PC-3 (cell line): ENCODE measurements at places on chromosomes 2 and 18. TPM values are rescaled to one million over a fixed set of nuclear protein-coding genes. Genes with fewer than 3 reads are reported as not detected.

GRCh38 chr2:194826241-194826640 is 830.8 kb upstream of the SLC39A10 start:
- no peak for DNase-seq

The KLHL41 gene
- total RNA-seq: 0.07 and 0.12 TPM in 2 replicates

GRCh38 chr2:232502911-232503808 is 15.5 kb upstream of the ECEL1 start:
- no peak for DNase-seq

The GPR45 gene
- not detected in 2 replicates for total RNA-seq

DNA sequence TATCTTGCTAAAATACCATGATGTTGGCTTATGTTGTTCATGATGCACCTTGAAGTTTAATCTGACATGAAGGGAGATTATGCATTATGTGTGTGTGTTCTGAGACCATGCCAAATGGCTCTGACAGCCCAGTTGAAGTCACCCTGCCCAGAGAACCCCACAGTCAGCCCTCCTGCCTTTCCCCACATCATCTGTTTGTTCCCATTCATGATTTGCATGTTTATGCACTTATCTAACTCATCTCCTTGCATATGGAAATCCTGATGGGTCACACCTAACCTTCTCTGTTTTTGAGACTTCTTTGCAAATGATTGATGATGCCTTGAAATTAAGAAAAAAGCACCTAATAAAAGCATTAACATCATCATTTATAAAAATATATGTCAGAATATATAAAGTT is 752.2 kb downstream of the GALR1 start:
- no peak for DNase-seq

DNA sequence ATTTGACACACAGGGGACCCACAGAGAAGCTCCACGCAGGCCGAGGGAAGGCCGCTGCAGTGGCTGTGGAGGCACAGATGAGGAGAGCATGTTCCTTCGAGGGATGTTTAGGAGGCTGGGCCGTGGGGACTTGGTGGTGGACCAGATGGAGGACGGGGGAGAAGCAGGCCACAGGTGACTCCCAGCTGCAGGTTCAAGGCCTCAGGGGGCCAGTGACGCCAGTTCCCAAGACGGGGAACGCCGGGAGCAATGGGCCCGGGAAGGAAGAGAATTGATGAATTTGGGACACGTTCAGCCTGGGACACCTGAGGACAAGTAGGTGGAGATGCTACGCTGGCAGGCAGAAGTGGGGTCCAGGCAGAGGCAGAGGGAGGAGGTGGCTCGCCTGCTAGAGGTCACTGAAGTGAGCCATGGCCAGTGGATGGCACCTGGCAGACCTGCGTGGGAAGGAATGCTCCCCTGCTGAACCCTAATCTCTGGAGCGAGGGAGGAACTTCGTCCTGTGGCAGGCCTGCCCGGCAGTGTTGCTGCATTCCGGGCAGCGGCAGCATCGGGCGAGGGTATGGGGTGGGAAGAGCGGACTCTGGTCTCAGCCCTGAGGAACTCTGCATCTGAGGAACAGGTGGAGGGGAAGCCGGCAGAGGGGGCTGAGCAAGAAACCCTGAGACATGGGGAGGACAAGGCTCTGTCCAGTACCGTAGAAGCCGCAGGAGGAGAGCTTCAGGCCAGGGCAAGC is 25.2 kb upstream of the HPCAL1 start:
- no peak for DNase-seq

DNA sequence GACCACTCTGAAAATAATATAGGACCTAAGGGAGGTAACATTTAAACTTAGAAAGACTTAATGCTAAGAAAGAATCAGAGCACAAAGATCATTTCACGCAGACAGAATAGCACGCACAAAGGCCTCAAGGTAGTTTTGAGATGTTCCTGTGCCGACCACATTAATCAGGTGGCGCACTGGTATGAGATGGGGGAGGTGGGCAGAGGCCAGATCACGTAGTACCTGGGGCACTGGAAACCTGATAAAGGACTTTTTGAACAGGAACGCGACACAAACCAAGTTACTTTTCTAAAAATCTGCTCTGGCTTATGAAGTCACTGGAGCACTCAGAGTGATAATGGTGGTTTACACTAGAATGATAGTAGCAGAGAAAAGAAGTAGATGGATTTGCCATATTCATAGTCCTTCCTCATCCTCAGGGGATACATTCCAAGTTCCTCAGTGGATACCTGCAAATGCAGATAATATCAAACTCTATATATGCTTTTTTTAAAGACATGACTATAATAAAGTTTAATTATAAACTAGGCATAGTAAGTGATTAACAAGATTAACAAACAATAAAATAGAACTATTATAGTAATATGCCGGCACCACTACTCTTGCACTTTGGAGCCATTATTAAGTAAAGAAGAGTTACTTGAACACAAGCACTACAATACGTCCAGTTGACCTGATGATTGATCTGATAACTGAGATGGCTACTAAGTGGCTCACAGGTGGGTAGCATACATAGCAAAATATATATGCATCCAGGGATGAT is 42.6 kb upstream of the CDCA7 start:
- DNase-seq: no peak

The DSG1 gene
- not detected in 2 replicates for total RNA-seq

- DNase-seq: no peak
These were observed 63.6 kb downstream of the HNRNPLL start for GRCh38 chr2:38539086-38539485.

The REG1B gene
- not detected in 2 replicates for total RNA-seq

DNA sequence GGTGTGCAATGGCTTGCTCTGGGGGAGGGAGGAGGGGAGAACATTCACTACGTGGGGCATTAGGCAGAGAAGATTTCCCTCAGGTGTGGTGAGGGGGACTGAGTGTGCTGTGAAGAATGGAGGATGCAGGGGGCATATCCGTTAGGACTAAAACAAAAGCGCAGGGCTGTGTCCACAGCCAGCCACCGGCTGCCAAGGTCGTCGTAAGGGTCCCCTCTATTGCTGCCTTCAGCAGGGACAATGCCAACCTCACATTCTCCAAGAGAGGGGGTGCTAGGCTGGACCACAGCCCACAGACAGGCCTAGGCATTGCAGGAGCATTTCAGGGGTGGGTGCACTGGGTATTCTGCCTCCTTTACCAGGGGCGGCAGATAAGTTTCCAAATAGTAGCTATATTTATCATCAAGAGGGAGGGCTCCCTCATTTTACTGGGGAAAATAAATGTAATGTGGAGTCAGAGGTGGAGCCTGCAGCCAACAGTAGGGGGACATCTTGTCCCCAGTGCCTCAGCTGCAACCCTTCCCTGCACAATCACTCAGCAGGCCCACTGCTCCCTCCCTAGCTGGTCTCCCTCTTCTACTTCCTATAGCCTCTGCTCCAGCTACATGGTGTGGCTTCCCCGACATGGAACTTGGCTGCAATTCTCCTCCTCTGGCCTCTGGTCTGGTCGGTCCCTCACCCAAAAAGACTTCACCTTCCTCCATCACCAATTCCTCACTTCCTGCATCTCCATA is 74.9 kb upstream of the OTOF start:
- DNase-seq: no peak

DNA sequence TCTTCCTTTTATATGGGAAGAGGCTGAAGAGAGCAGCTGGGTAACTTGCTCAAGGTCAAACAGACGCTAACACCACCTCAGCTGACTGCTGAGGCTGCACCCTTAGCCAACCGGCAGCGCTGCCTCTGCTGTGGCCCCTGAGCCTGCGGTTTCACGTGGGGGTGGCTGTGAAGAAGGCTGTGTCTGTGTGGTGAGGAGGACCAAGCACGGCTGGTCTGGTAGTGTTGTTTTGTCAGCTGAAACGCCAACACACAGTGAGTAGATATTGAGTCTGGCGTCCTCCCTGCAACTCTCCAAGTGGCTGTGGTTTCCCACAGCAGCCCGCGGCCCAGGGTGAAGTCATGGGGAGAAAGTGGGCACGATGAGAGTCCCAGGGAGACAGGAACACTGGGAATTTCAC is 69.6 kb downstream of the THNSL2 start:
- DNase-seq: no peak

The DPY30 gene
- total RNA-seq: 104 and 127 TPM in 2 replicates

DNA sequence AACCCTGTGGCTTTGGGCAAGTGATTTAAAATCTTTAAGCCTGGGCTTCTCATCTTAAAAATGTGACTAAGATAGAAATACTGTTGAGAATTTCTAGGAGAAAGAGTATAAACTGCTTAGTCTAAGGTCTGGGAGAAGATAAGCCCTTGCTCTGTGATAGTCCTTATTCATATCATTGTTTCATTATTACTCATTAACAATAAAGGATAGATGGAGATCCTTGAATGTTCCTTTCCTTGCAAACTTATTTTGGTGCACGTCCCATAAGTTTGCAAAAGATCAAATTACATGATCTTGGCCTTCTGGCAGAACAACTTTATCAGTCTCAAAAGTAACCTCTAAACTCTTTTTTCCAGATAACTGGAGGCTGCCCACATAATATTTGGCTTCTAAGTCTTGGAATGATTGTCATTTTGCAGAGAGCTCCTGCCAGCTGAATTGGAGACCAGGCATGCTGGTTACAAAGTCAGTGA is 138.3 kb downstream of the FAM124B start:
- DNase-seq: peak; percentile 74

The SLC9A4 gene
- 0.04 TPM in 1 of 2 replicates, not detected in the other for total RNA-seq

DNA sequence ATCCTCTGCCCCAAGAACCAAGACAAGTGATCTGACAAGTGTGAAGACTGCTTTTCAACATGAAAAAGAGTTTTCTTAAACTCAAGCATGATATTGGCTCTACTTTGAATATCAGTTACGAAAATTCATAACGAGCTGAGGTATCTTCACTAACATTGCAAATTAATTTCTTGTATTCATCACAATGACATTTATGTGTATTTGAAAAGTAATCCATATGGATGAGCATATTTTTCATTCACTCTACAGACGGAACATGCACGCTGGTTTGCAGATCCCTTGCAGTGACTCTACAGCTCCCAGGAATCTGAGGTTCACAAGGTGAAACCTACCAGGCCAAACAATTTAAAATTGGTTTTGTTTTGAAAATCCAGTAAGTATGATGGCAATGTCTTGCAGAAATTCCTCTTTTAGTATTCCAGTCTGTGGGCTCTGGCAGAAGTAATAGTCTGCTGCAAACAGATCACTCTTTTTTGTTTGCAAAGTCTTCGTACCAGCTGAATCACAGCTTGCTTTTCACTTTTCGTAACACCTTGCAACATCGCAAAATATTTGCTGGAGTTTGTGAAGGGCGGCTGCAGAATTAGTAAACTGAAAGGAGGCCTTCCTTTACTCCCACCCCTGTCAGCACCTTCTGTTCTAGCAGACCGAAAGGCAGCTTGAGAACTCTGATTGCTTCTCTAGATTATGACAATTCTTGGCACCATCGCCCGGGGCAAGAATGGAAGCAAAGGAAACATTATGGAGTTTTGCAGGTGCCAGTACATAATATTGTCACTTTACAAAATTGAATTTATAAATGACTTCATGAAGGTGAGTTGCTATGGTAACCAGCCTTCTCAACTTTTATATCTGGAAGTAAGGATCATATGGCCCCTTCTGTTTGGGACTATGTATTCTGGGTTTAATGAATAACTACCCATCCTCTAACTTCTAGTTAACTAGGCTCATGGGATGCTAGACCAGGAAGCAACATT is 168.7 kb downstream of the TMEM247 start:
- peak; percentile 85 for DNase-seq

GRCh38 chr2:28407131-28407975 is 14.7 kb downstream of the FOSL2 start:
- DNase-seq: no peak
